Naive thymus-derived CD8-positive, alpha-beta T cell (primary cell): ENCODE measurements at places on chromosomes 11 and 22. TPM values are rescaled to one million over a fixed set of nuclear protein-coding genes. Genes with fewer than 3 reads are reported as not detected.

Gene CBLIF
- not detected for total RNA-seq

Gene PGA5
- total RNA-seq = not detected

Gene RNF121
- 32.0 TPM for total RNA-seq

DNA sequence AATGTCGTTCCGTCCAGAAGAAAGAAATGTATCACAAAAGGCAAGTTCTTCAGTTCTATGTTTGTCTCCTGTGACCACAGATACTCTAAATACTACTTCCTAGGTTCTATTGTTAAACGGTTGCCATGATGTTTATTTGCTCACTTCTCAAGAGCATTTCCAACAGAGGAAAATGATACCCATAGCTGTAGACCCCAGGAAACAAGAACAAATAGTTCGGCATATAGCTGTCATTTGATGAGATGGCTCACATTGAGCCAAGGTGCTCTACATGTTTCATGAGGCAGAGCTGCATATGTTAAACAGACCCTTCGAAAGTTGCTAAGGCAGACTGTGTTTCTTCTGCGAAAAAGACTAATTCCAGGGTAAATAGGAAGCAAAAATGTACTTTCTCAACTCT lies 15.4 kb upstream of the ANGPTL5 start:
- DNase-seq = no peak

- no peak for DNase-seq
Observed at GRCh38 chr22:17157714-17158113, 1.4 kb downstream of the HDHD5 start.

- DNase-seq = no peak
Observed at GRCh38 chr11:68148071-68148805, 27.1 kb upstream of the CHKA start.

DNA sequence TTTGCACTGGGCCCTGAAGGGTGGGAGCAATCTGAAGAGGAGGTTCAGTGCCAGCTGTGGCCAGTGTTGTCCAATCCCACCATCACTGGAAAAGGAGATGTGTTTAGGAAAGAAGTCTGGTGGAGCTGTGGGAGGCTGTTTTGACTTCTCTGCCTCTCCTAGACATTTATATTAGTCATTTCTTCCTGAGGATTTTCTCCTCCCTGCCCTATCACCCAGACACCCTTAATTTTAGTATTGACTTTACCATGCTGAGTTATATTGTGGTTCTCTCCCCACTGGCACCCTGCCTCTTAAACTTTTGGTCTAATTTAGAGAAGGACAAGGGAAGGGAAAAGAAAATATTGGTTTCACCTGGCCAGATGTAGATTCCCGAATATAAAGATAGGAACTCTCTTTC lies 159.1 kb downstream of the WNT11 start:
- DNase-seq = no peak

DNA sequence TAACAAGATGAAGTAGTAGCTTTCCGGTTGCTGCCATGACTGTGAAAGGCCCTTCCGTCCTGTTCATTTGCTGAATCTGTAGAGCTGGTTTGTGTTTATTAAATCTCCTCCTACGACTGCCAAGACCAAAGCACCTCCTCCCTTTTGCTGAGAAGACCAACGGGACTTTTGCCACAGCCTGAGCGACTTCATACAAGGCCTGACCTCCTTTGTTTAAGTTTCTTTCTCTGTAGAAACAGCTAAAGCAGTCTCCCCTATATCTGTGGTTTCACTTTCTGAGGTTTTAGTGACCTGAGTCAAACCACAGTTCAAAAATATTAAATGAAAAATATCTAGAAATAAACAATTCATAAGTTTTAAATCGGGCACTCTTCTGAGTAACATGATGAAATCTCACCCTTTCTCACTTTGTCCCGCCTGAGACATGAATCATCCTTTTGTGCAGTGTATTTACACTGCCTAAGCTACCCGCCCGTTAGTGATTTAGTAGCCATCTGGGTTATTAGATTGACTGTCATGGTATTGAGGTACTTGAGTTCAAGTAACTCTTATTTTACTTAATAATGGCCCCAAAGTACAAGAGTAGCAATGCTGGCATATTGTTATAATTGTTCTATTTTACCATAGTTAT lies 119.1 kb upstream of the LRRC4C start:
- no peak for DNase-seq
